ENCODE measurements at places on chromosomes 6 and 20.
A peak's percentile ranks its signal among the peaks of the same experiment; 100 is the strongest.

DNA sequence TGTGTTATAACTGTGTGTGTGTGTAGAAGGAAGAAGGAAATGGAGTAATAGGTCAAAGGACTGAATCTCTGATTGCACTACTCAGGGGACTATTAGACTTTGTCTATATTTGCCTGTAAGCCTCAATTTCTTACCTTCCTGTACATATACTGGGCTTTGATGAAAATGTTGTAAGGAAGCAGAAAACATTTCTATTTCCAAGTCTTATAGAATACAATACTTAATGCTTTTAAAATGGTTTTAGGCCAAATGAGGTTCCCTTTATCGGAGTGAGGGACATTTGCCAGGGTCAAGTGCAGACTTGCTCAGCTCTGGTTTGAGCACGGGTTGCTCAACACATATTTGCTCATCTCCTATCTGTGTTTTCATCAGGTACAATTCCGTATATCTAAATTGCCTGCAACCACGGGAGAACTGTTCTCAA, 28.3 kb downstream of the MEP1A start:
- DNase-seq, result no peak

DNA sequence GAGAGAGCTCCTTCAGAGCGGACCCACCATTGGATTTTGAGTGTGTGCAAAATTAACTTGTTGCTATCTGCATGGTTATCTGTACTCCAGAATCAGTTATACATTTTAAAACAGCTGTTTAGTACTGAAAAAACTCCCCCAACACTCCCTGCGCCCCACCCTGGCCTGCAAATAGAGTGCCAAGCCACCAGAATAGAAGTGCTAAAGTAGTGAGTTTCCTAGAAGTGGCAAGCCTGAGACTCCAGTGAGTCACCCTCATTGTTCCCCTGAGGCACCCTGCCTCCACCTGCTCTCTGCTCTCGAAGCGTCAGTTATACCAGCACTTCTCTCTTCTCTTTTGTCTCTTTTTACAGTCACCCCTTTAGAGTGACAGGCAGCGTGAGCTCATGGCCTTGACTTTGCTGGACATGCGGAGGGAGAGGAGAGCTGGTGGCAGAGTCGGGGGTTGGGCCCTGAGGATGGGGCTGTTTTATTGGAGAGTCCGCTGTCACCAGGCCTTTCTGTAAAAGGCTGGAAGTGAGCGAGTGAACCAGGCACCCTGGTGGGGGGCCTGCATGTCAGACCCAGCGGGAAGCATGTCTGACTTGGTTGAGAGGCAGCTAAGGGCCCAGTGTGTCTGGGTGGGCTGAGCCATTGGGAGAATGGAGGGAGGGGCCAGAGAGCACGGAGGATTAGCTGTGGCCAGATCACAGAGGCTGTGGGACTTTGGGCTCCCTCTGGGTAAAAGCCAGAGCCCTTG, 10.4 kb downstream of the IGF2R start:
- peak; percentile 30 for DNase-seq

DNA sequence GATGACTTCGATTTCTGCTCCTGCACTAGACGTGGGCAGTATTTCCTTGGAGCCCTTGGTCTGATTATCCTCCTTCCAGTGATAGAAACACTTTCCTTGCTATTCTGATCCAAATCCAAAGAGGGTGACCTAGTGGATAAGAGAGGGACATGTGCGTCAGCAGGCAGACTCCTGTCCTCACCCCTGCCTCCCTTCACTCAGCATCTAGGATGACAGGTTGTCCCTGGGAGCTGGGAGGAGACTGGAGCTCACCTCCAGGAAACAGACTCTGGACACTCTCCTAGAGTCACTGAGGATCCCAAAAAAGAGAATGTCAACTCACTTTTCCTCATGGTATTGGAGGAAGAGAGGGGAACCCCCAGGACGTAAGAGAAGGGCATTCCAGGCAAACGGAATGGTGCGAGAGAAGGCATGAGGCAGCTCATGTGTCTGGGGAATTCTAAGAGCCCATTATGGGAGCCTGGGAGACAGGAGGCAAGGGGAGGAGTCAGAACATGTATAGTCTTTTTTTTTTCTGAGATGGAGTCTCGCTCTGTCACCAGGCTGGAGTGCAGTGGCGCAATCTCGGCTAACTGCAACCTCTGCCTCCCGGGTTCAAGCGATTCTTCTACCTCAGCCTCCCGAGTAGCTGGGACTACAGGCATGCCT, 2.2 kb downstream of the C20orf173 start:
- DNase-seq, result no peak

GRCh38 chr6:119526561-119527230, 177.1 kb upstream of the MAN1A1 start:
- no peak for DNase-seq

DNA sequence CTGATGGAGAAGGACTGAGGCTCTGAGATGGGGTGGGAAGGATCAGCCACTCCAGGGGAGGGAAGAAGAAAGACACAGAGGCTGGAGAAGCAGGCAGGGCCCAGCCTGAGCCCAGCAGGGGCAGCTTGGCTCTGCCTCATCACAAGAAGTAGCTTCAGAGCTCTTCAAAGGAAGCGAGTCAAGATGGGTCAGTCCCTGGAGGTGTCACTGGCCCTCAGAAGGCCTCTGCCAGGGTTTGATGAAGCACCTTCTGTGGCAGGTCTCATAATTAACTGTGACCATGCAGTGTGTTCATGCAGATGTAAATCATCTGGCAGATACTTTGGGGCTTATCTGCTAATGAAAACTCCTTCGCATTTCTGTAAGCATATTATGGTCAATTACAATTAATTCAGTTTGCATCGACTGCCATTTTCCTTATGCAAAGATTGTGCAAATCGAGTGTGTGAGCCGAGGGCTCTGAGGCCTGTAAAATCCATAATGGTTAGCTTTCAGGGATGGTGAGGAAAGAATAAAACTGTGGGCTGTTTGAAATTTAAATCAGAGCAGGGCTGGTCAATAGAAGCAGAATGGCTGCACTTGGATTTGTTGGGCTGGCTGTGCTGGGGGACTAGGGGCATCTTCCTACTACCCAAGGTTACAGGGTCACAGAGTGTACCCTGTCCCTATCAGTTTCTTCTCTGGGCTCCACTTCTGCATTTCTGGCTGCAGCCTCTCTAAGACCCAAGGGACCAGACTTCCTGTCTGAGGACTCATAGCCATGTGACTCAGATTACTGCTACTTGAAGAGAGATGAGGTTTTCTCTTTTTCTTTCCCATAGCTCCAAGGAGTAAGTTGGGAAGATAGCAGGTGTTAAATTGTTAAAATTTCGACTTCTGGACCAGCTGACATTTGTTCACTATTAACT, 376.6 kb downstream of the DHX35 start:
- DNase-seq, result peak; percentile 3

DNA sequence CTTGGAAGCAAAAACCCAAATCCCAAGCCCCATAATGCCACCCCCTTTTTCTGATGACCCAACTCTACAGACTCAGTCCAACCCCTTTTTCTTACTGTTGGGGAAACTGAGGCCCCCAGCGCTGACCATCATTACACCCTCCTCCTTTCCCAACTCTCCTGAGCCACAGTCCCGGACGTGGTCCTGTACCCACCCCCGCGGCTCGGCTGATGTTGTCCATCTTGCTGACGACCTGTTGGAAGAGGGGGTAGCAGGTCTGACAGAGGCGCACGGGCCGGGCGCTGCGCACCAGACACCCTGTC, 533 bp downstream of the OSTM1 start:
- DNase-seq, result no peak

GRCh38 chr6:11960909-11961779, 51.0 kb upstream of the HIVEP1 start:
- DNase-seq, result no peak

GRCh38 chr6:15945593-15946159, 183.2 kb upstream of the MYLIP start:
- peak; percentile 74 for DNase-seq

GRCh38 chr6:106079961-106080762, 6.0 kb upstream of the PRDM1 start:
- DNase-seq, result no peak

GRCh38 chr6:44856479-44856878, 469.0 kb downstream of the CDC5L start:
- DNase-seq, result peak; percentile 32

DNA sequence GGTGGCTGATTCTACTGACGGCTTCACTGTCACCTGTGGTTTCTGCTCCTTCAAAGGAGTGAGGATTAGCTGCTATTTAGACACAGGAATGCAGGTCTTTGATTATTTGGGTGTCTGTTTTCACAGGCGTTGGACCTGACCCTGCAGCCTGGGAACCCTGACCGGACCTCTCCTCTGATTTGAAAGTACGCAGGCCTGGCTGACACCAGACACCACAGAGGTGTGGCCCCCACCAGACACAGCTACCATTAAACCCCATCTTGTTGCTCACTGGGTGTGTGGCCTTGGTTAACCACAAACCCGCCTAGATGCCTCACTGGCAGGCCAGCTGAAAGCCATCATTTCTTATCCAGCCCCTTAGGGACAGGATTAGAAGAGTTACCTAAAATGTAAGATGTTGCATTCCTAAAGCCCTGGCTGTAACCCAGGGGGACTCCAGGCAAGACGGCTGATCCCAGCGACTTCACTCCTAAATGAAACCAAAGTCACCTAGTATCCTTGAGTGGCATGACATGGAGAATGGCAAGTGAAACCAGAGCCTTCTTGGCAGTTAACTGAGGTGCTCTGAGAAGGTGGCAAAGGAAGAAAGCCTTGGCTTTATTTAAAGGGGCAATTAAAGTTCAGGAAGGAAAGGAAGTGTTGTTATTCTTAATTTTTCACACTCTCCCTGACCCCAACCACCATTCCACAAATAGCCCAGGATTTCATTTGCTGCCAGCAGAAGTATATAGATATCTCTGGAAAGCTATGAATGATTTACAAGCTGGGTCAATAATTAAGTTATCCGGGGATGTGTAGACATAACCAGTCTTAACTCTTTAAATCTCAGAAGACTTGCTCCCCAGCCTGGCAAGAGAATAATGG, 169.9 kb downstream of the QRSL1 start:
- peak; percentile 62 for DNase-seq

DNA sequence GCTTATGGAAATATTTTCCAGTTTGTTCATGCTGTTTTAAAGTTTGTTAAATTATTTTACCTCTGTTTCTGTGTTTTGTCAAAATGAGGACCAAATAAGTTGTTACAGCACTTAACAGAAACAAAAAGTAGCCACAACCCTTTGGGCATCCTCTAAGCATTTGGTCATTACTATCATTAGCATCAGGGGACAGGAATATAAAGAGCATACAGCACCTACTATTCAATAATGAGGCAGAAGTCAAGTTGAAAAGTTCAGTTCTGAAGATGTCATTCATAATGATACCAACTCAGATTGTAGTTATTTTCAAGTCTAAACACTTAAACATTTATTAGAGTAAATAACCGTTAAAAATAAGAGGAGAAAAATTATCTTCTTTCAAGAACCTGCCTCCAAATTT, 862.3 kb upstream of the FLRT3 start:
- DNase-seq, result no peak

DNA sequence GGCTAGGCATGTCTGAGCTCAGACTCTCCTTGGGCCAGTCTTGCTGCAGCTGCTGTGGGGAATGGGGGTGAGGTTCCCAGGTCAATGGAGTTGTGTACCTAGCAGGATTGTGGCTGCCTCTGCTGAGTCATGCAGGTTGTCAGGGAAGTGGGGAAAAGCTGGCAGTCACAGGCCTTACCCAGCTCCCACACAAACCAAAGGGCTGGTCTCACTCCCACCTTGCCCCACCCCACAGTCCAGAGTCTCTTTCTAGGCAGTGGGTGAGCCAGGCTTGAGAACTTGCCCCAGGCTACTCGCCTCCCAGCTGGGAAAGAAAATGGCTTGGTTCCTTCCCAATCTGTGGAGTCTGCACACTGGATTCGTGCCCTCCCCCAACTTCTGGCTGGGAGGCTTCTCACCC, 65.7 kb downstream of the SCP2D1 start:
- no peak for DNase-seq
